Substantia nigra (tissue), 51 donors: ENCODE measurements at places on chromosomes 4 and X.

GRCh38 chr4:76292730-76293129, 13.8 kb upstream of the STBD1 start:
- DNase-seq: no peak

DNA sequence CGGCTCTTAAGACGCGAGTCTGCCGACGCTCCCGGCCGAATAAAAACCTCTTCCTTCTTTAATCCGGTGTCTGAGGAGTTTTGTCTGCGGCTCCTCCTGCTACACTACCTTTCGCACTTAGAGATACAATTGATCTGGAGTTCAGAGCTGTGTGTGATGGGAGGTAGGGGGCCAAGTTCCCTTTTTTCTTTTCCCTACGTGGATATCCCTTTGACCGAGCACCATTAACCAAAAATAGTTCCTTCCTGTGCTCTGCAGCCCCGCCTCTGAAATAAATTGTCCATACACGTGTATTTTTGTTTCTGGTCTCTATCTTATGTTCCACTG, 555 bp upstream of the PGM2 start:
- DNase-seq: no peak

DNA sequence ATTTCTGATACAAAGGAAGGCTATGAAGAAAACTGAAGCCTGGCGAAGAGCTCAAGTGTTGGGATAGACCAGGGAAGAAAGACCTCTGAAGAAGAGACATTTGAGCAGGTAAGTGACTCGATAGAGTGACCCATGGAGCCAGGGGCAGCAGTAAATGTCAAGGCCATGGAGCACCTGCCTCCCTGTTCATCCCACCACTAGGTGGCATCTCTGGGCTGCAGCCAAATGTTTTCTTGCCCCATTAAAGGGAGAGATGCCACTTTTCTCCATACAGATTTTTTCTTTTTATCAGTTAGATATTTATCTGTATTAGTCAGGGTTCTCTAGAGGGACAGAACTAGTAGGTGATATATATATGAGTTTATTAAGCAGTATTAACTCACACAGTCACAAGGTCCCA, 4.9 kb upstream of the ZNF81 start:
- DNase-seq: no peak

DNA sequence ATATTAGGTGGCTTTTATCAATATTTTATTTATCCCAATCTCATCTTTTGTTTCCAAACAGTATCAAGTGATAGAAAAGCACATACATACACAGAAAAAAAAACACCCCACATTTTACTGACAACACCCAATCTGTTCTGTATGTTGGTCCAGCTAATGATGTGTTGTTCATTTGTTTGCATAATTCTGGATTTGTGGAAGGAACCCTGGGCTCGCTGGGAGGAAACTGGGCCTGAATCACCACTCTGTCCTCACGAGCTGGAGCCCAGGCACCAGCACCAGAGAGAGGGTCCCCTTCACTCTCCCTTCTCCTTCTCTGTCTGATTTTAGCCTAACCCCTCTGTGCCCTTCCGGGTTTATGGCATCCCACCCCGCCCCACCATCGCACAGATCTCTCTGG, 79.8 kb downstream of the PSAPL1 start:
- no peak for DNase-seq

GRCh38 chr4:36320117-36320896, 38.9 kb downstream of the DTHD1 start:
- no peak for DNase-seq

DNA sequence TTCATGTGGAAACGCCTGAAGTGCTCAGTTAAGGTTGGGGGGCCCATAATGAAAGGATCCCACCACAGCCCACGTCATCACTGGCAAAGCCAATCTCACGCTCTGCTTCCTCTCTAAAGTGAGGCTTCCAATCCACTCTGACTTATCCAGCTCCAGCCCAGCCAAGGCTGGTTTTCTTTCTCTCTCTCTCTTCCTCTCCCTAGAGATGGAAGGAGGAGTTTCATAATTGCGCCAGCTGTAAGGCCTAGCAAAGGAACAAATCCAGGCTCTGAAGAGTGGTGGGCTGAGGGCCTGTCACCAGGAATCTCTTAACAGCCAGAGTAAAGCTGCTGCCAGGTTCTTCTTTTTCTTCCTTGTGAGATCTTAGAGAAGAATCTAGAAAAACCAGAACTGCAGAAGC, 20.7 kb upstream of the BCLAF3 start:
- no peak for DNase-seq

GRCh38 chr4:8506373-8507195, 66.0 kb downstream of the TRMT44 start:
- DNase-seq: no peak

DNA sequence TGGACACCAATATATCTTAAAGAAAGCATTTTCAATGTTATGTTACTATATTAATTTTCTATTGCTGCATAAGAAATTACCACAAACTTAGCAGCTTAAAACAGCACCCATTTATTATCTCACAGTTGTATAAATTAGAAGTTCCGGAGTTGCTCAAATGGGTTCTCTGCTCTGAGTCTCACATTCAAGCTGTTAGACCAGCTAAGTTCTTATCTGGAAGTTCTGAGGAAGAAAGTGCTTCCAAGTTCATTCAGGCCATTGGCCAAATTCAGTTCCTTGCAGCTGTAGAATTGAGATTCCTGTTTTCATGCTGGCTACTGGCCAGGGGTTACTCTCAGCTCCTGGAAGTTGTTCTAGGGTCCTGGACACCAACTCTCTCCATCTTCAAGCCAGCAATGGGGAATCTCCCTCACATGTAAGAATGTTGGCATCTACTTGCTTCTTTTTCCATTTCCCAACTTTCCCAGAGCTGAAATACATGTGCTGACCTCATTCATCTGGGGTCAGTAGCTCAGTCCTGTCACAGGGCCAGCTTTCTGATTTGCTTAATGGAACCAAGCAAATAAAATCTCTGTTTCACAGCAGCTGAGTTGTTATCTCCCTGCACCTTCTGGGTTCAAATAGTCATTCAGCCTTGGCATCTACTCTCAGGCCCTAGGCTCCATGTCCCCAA, 99.6 kb upstream of the INTU start:
- no peak for DNase-seq

DNA sequence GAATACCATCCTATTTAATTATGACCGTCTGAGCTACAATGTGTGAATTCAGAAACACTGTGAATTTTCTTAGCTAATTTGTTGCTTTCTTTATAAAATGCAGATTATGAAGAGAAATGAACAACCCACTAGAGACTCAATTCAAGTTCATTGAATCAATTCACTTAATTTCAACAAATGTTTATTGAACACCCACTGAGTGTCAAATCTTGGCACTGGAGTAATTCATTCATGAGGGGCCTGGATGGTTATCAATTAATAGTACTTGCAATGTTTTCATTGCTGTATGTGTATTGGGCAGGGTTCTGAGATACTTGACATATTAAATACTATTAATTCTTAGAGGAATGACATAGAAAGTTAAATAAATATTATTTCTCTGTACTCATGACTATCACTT, 789.4 kb downstream of the STPG2 start:
- no peak for DNase-seq

DNA sequence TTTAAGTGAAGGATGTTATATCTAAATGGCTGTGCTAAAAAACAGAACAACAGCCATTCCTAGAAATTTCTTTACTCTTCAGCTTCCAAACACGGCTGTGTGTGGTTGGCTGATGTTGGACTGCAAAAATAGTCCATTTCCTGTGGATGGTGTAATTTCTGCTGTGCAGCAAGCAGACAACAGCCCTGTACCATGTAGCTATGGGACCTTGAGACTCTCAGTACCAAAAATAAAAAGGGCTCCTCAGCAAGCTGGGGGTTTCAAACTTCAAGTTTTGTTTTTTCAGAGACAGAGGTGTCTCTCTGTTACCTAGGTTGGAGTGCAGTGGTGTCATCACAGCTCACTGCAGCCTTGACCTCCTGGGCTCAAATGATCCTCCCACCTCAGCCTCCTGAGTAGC, 18.1 kb downstream of the CD40LG start:
- no peak for DNase-seq

- no peak for DNase-seq
Observed at GRCh38 chr4:10527438-10527837, 70.2 kb upstream of the ZNF518B start.

DNA sequence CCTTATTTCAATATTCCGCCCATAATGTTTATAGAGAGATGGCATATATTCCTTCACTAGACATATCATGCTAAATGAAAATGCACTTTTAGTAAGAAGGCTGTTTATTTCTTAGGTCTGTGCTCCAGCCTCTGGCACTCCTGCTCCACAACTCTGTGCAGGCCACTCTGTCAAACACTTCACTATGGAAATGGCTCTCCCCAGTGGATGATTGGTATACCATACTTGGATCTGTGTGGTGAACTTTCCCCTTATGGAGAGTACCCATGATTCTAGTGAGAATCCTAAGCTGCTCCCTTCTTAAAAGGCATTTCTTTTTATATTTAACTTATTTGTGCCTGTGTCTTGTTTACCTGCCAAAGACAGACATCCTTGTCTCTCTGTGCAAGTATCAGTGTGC, 480.1 kb upstream of the GALNT7 start:
- no peak for DNase-seq

- no peak for DNase-seq
Observed at GRCh38 chrX:68843992-68844391, 15.2 kb downstream of the EFNB1 start.

DNA sequence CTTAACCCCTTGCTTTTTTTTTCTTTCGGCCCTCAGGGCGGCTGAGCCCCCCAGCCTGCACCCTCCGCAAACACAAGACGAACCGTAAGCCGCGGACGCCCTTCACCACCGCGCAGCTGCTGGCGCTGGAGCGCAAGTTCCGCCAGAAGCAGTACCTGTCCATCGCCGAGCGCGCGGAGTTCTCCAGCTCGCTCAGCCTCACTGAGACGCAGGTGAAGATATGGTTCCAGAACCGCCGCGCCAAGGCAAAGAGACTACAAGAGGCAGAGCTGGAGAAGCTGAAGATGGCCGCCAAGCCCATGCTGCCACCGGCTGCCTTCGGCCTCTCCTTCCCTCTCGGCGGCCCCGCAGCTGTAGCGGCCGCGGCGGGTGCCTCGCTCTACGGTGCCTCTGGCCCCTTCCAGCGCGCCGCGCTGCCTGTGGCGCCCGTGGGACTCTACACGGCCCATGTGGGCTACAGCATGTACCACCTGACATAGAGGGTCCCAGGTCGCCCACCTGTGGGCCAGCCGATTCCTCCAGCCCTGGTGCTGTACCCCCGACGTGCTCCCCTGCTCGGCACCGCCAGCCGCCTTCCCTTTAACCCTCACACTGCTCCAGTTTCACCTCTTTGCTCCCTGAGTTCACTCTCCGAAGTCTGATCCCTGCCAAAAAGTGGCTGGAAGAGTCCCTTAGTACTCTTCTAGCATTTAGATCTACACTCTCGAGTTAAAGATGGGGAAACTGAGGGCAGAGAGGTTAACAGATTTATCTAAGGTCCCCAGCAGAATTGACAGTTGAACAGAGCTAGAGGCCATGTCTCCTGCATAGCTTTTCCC, 3.4 kb downstream of the MSX1 start:
- DNase-seq: no peak

DNA sequence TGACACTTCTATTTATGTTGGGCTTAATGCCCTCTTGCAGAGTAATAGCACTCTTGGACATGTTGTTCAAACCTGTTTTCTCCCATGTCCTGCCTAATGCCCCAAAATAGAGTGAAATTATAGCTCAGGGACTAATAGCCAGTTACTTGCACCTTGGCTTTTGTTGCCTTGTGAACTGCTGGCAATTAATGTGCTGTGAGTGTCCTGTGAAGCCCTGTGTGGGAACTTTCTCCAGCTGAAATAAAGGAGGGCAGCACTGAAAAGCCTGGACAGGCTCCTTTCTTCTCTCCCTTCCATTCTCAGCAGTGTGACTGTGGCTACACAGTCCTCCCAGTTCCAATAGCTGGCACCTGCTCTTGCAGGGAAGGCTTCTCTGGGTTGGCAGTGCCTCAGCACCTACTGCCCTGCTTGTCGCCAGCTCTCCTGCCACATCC, 72.4 kb downstream of the DCLK2 start:
- peak; percentile 37 for DNase-seq

DNA sequence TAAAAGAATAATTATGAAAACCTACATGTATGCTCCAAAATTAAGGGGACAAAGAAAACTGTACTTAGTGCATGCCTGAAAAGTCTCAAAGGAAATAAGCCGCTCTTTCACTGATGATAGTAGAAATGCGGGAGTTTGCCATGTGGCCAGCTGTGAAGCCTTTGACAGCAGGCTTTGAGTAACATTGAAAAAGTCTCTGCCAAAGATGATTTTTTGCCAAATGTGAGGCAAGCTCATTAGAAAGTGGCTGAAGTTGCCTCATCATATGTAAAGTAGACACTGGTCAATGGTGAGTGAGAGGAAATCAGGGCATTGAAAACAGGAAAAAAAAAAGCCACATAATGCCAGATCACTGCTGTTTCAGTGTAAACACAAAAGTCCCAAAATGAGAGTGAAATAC, 2360.1 kb downstream of the PCDH7 start:
- no peak for DNase-seq
